Smooth muscle cell of the pulmonary artery (primary cell): ENCODE measurements at places on chromosomes 13 and 19. TPM values are rescaled to one million over a fixed set of nuclear protein-coding genes. Genes with fewer than 3 reads are reported as not detected.

Gene CD209
- total RNA-seq: not detected in 2 replicates

Gene RNF225
- total RNA-seq: 0.13 TPM in 1 of 2 replicates, not detected in the other

Gene PLIN4
- total RNA-seq: 0.26 and 2.9 TPM in 2 replicates

Gene CEACAM1
- total RNA-seq: not detected in 2 replicates

Gene CATSPERD
- not detected in 2 replicates for total RNA-seq

Gene SLC25A42
- 7.6 and 9.1 TPM in 2 replicates for total RNA-seq

Gene OR4F17
- total RNA-seq: not detected in 2 replicates

Gene SERP2
- 4.5 and 8.0 TPM in 2 replicates for total RNA-seq

Gene POU4F1
- not detected in 2 replicates for total RNA-seq

Gene LIM2
- total RNA-seq: not detected in 2 replicates

Gene NDUFA13
- 128 TPM in 2 replicates for total RNA-seq

Gene FAAP24
- total RNA-seq: 0.98 and 1.1 TPM in 2 replicates

Gene PPP1R15A
- total RNA-seq: 53.2 and 70.7 TPM in 2 replicates

Gene HSPB6
- 106 and 161 TPM in 2 replicates for total RNA-seq

Gene ZNF726
- total RNA-seq: 1.4 and 2.2 TPM in 2 replicates

Gene GNG7
- total RNA-seq: 0.39 and 0.73 TPM in 2 replicates

Gene CD320
- 34.2 and 51.4 TPM in 2 replicates for total RNA-seq

Gene CAPN12
- 0.13 TPM in 1 of 2 replicates, not detected in the other for total RNA-seq

Gene PSG5
- total RNA-seq: 0.26 and 6.9 TPM in 2 replicates

Gene PRR19
- total RNA-seq: 0.20 and 0.23 TPM in 2 replicates

Gene ZNF546
- total RNA-seq: 6.2 and 8.4 TPM in 2 replicates

Gene SELENOV
- not detected in 2 replicates for total RNA-seq

Gene NOVA2
- 0.20 and 1.1 TPM in 2 replicates for total RNA-seq

Gene OVOL3
- total RNA-seq: not detected in 2 replicates

Gene HOMER3
- total RNA-seq: 56.9 and 113 TPM in 2 replicates

Gene CLEC17A
- 0.13 and 0.23 TPM in 2 replicates for total RNA-seq

Gene ZNF569
- 6.7 and 7.5 TPM in 2 replicates for total RNA-seq

Gene ZNF626
- total RNA-seq: 11.1 and 13.7 TPM in 2 replicates
